Stimulated activated CD8-positive, alpha-beta memory T cell treated with anti-CD3 and anti-CD28 coated beads, Interleukin-7, amount 100 ng/mL, for 24 hours (primary cell): ENCODE measurements at places on chromosomes 2 and 18.

GRCh38 chr2:178057179-178057680, 15.3 kb downstream of the PDE11A start:
- DNase-seq: no peak

DNA sequence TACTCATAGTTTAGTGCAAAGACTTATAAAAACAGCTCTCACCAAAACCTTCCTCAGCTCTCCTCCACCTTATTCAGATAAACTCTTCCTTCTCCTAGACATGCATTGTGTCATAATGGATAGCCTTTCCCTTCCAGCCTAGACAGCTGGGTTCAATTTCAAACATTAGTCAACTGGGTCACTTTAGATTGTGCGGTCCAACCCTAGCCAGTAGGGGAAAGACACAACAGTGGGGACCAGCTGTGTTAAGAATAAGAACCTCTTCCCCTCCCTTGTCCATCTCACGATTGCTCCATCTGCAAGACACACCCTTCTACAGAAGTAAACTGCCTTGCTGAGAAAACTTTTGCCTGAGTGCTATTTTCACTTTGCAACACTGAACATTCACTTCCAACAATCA, 8.5 kb downstream of the PRPF40A start:
- no peak for DNase-seq

GRCh38 chr18:43812627-43813026, 535.3 kb upstream of the SYT4 start:
- no peak for DNase-seq

- DNase-seq: no peak
Observed at GRCh38 chr2:241859436-241860183, 916 bp upstream of the PDCD1 start.

DNA sequence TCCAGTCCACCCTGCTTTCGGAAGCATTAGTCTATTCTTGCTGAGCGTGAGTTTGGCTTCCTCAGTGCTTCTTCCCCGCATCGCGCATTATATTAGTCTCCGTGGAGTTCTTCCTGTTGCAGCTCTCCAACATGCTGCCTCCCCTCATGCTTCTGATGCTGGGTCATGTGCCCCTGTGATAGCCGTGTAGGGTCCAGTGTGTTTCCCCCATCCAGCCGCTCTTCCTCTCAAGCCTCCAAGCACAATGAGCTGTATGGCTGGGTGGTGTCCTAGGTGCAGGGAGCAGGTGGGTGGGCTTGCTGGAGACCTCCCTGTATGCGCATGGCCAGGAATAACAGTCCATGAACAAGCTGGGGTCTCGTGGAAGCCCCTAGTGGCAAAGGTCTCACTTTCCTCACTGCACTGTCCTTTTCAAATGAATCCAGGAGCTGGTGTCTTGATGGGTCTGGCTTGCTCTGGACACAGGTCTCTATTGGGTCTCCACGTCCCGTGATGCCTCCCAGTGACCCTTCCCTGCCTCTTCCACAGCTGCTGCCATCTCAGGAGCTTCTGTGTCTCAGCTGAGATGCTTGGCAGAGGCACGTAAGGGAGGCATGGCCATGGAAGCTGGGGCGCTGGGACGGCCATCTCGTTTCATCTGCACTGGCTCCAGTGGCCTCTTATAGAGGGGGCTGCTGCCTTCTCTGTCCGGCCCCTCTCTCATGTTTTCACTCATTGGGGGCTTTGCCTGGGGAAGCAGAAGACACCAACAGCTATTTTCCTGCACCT, 54.8 kb upstream of the HDAC4 start:
- DNase-seq: no peak

DNA sequence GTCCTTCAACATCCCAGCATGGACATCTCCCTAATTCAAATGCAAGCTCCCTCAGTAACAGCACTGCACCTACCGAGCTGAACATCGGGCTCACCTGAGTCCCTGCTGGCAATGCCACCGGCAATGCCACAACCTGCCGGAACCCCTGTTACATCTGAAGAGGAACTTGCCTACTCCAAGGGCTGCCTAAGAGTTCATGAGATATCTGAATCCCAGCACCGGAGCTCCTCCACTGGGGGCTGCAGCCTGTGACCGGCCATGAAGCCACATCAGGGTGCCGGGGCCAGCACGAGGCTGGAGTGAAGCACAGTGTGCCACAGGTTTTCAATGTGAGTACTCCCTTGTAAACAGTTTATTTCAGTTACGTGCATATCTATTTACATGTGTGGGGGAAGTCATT, 152.9 kb downstream of the EIPR1 start:
- no peak for DNase-seq

DNA sequence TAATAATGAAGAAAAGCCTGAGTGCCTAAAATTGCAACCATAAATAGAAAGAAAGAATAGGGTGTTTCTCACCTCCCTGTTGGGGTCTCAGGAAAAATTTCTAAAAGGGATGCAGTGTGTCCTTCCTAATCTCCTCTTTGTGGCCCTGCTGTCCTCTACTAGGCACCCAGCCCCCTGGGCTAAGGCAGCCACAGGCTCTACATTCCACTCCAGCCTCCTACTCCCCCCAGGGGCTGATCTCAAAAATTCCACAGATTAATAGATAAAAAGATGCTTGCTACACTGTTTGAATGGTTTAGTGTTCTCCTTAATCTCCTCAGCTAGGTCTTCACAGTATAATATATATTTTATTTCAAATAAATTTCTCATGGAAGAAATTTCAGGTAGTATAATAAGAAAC, 17.6 kb downstream of the SATB2 start:
- no peak for DNase-seq

DNA sequence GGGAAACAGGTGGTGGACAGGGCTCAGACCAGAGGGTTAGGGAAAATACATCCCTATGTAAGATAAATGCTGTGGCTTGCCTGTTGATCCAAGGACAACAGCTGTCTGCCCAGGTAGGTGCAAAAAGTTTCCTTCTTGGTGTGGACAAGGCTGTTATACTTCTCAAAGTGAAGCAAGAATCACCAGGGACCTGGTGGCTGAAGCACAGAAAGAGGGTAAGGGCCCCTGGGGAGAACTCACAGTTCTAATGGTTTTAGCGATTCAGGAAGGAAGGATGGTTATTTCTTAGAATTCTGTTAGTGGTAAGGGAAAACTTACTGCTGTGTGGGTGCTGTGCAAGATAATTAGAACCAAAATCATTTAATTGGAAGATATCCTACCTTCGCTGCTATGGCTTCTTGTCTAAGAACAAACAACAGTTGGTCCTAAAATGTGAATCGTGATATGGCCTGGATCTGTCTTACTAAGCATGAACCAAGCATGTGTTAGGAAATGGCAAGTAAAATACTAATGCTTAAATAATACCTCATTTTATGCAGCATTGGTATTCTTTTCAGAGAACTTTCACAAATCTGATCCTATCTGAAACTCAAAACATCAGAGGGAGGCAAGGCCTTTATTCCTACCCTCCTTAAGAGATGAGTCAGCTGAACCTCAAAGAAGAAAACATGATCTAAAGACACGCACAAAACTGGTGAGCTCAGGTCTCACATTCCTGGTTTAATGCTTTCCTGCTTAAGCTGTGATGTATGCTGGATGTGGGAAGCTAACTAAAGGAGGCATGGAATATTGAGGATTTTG, 159.2 kb upstream of the THUMPD2 start:
- no peak for DNase-seq

DNA sequence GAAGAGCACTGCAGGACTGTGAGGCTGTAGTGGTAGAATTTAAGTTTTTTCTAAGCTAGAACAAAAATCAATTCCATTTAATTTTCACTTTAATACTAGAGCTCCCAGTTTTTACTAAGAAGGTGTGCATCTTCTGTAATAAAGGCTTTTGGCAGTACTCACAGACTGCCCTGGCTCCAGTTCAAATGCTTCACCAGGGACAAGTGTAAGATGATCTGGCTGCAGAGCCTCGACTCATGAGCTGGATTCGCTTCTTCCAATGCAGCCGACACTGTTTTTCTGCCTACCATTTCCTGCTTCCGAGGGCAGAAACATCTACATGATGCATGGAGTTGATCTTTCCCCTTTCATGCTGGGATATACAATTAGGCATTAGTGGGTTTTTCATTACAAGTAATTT, 87.0 kb downstream of the FARSB start:
- DNase-seq: no peak

DNA sequence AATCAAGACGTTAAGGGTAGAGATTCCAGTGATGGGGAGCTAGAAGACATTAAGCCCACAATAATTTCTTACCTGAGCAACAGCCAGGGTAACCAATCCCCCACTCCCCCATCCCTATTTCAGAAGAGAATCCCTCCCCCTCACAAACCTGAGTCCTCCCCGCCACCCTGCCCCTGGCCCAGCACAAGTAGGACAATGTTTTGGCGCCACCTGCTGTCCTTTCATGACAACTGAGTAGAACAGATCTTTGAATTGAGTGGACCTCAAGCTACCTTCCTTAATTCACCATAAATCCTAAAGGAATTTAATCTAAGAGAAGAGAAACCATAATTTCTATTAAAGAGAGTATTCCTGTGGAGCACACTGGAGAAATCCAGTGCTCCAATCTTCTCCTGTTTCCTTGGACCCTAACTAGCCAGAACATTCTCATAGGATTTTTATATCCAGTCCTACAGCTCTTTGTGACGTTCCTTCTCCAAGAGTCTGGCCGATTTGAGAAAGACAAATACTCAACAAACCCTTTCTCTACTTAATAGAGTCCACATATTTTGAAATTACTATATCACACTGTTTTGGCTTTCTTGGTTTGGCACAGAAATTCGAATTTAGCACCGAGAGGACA, 41.1 kb downstream of the NHEJ1 start:
- DNase-seq: peak; percentile 37

- DNase-seq: no peak
Observed at GRCh38 chr18:48605408-48605845, 66.6 kb downstream of the CTIF start.

DNA sequence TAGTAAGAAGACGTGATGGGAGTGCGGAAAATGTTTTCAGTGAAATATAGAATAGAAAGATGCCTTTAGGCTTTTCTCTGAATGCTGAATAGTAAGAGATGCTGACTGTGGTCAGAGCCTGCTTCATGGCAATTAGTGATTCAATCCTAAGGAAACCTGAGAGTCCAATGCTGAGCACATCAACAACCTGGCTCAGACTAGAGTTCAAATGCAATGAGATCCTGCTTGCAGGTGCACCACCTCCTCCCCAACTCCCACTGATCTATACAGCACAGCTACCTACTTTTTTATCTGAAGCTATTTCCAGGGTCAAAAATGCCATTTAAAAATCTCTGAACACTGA, 65.4 kb downstream of the AAK1 start:
- DNase-seq: no peak

DNA sequence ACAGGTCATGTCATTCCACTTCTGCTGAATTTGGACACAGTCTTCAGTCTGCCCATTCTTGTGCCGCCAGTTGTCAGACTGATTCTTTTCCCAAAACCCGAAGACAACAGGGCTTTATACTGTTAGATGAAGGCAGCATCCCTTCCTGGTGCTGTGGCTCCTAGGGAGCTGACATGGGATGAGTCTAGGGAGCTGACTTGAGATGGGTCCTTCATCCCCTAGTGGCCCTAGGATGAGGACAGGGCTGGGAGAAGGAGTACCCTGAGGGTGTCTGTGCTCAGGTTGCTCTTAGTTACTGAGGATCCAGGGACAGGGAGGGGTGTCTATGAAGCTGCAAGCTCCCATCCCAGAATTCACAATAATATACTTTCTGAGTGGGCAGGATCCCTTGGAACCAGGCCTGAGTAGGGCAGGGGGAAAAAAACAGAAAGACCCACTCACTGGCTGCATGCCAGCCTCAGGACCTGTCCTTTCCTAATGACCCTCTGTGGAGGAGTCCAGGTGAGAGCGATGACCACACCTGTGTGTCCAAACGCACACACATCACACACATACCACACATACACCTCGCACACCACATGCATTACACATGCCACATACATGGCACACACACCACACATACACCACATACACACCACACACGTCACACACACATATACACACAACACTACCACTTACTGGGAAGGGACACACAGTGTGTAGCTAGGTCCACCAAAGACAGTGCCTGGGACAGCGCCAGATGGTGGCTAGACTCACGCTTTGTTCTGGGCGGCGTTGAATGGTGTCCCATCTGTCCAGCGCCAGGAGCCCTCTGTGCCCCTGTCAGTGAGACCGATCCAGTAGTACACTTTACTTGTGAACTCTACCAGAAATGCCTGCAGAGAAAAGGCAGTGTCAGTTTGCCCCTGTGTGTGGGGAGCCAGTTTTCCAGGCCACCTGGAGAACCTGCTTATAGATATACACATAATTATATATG, 11.1 kb downstream of the CLEC4F start:
- no peak for DNase-seq

DNA sequence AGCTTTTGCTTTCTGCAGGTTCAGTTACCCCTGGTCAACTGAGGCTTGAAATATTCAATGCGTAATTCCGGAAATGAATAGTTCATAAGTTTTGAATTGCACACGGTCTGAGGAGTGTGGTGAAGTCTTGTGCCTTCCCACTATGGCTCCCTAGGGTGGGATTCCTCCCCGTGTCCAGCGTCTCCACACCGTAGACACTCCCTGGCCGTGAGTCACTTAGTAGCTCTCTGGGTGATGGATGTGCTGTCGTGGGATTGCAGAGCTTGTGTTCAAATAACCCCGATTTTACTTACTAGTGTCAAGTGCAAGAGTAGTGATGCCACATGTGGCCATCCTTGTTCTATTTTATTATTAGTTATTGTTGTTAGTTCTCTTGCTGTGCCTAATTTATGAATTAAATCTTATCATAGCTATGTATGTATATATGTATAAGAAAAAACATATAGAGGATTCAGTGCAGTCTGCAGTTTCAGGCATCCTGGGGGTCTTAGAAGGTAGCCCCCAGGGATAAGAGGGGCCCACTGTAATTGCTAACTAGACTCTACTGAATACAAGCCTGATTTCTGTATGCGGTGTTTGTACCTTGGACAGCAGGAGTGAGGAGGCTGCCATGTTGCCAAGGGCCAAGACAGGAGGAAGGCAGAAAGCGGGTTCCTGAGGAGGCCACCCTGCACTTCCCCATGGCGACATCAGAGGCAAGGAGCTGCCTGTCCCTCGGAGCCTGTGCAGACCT, 47.7 kb upstream of the PDIA6 start:
- no peak for DNase-seq

DNA sequence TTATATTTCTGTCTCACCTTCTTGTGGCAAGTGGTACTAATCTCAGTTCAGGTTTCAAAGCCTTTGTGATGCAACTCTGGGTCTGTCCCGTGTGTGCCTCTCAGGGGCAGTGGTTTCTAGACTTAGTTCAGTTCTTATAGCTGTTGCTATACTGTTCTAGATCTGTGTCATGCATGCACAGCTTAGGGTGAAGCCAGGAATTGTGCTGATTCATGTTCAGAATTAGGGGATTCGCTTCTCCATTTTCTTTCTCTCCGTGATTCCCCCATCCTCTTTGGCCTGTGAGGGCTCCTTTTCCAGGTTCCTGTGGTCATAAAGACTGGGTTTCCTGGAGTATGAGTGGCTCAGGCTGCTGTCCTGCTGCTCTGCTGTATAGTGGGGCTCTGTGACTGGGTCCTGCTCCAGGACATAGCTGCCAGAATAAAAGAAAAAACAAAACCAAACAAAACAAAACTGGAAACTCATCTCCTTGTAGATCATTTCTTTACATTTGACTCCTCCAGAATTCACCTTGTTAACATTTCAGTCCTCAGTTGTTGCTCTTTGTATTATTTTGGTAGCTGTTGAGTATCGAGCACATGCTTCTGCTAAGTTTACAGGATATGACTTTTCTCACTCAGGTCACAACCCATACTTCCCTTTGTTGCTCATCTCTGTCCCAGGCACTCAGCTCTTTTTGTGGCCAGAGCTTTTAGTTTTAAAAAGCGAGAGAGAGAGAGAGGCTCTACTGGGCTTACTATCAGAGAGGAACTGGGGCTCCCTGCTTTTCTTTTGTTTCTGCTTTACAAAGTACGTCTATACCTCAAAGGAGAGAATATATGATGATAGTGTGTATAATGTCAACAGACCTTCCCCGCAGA, 34.2 kb downstream of the CERS6 start:
- no peak for DNase-seq

- DNase-seq: no peak
Observed at GRCh38 chr2:45505138-45505537, 105.9 kb downstream of the SRBD1 start.
